ENCODE measurements at places on chromosomes 2 and 18.

DNA sequence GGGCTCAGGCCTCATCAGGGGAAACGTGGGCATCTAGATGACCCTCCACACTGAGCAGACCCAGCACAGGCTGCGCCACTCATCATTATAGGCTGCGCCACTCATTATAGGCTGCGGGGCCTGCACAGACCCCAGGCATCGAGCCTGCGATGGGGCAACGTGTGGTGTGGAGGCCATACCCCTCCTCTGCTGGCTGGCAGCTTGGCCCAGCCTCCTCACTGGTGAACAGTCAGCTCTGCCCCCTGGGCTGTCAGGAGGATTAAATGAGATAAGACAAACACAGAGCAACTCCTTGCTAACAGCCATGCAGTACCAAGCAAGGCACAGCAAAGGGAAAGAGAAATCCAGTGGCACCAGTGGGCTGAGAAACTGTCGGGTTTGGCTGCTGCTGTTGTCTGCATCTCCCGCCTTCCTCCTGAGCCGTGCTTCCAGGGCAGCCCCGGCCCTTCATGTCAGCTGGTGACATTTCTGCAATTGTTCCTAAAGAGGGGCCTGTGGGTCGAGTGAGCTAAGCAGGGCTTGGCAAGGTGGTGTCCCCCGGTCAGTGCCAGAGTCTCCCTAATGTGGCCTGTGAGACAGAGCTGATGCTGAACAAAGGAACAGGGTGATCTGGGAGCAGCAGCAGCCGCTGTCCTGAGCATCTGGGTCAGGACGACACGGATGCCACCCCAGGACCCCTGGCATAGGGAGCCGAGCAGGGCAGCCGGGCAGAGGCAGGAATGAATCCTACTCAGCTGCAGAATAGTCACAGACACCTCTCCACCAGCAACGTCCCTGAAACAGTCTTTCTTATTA is 48.7 kb downstream of the RRM2 start:
- peaks cover 21% of the 10 kb centered on the region for H3K4me1 ChIP-seq
- no peaks in the 10 kb centered on the region for H3K27me3 ChIP-seq
- no peak overlapping the region for H3K4me3 ChIP-seq
- DNase-seq: no peak
- H3K36me3 ChIP-seq: no peaks in the 10 kb centered on the region

- no peaks in the 10 kb centered on the region for H3K4me1 ChIP-seq
- H3K27ac ChIP-seq: no peak overlapping the region
- DNase-seq: no peak
- no peaks in the 10 kb centered on the region for H3K36me3 ChIP-seq
- H3K4me3 ChIP-seq: no peak overlapping the region
Observed at GRCh38 chr2:218033590-218034496, 31.0 kb upstream of the TNS1 start.

DNA sequence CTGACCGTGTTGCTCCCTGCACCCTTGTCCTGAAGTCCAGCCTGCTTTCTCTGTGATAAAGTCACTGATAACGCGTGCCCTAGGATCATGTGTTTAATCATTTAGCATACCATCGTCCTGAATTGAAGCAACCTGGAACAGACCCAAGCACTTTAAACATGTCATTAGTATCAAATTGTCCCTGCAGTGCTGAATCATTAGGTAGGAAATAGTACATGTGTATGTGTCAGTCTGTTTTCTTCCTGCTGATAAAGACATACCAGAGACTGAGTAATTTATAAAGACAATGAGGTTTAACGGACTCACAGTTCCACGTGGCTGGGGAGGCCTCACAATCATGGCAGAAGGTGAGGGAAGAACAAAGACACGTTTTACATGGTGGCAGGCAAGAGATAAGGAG is 2.8 kb downstream of the ASB18 start:
- peak; percentile 27 for DNase-seq
- no peaks in the 10 kb centered on the region for H3K36me3 ChIP-seq
- no peak overlapping the region for H3K4me3 ChIP-seq
- no peaks in the 10 kb centered on the region for H3K4me1 ChIP-seq

DNA sequence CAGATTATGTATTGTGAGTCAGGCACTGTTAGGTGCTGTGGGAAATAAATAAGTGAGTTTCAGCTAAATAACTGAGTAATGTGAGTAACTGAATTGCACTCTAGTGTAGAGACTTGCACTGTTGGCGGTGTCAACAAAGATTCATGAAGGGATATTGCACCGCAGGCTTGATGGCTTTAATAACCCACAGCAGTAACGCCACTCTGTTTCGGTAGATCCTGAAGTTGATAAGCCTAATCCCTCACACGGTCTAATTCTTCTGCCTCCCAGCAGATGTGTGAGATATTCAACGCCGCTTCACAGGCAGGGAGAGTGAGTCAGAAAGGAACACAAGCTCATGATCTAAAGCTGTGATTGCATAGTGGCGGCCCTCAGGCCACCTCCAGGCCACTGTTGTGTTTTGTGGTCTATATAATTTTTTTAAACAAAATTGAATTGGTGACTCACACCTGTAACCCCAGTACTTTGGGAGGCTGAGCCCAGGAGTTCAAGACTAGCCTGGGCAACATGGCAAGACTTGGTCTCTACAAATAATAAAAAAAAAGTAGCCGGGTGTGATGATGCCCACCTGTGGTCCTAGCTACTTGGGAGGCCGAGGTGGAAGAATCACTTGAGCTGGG is 94.3 kb downstream of the LIPG start:
- no peaks in the 10 kb centered on the region for H3K36me3 ChIP-seq
- DNase-seq: no peak
- H3K4me1 ChIP-seq: peaks cover 16% of the 10 kb centered on the region
- no peak overlapping the region for H3K27ac ChIP-seq

GRCh38 chr2:197296835-197297234 is 13.7 kb downstream of the ANKRD44 start:
- H3K27ac ChIP-seq: no peak overlapping the region
- no peaks in the 10 kb centered on the region for H3K4me1 ChIP-seq
- no peaks in the 10 kb centered on the region for H3K36me3 ChIP-seq

DNA sequence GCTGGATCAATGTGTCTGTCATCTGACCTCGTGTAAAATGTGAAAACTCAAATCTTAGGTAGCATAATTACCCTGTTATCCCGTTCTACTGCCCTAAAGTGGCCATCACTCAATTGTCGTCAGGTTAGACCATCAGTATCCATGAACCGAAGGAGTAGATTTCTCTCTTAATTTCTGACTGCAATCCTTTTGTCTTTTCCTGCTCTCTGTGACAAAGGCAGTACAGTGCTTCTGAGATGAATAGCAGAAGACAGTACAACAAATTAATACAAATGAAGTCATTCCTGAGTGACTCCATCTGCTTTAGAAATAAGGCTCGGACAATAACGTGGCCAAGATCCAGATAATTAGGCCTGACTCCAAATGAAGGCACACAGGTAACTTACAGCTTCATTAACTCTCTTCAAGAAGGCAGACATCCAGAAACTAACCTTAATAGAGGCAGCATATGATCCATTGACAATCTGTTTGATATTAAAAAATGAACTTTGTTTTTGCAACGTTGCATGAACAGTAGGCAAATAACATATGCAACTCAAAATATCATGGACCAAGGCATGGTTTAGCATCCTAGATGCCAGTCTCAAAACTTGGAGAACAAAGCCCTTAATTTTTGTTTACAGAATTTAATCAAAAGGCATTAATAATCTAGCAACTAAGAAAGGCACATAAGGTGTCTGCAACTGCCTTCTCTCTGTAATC is 96.7 kb upstream of the CDH20 start:
- no peak overlapping the region for H3K27ac ChIP-seq
- no peaks in the 10 kb centered on the region for H3K27me3 ChIP-seq
- H3K4me1 ChIP-seq: no peaks in the 10 kb centered on the region
- no peak overlapping the region for H3K4me3 ChIP-seq
- no peaks in the 10 kb centered on the region for H3K36me3 ChIP-seq

DNA sequence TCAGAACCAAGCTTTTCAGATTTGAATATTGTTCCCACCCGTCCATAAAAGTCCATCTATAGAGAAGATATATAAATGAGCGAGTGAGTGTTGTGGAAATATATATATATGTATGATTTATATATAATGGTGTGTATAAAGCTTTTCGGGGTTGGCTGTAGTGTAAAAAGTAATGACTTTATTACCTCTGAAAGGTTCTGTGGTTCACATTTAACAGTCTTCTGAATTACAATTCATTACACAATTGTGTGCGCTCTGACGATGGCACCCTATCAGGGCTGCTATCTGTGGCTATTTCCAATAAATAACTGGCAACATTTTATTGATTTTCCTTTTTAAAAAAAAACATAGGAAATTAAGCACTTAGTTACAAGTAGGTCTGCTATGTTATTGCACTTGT is 2.7 kb upstream of the BCL11A start:
- peaks cover 60% of the 10 kb centered on the region for H3K27me3 ChIP-seq
- no peak overlapping the region for H3K4me3 ChIP-seq
- no peaks in the 10 kb centered on the region for H3K36me3 ChIP-seq
- no peak for DNase-seq
- peaks cover 15% of the 10 kb centered on the region for H3K4me1 ChIP-seq

DNA sequence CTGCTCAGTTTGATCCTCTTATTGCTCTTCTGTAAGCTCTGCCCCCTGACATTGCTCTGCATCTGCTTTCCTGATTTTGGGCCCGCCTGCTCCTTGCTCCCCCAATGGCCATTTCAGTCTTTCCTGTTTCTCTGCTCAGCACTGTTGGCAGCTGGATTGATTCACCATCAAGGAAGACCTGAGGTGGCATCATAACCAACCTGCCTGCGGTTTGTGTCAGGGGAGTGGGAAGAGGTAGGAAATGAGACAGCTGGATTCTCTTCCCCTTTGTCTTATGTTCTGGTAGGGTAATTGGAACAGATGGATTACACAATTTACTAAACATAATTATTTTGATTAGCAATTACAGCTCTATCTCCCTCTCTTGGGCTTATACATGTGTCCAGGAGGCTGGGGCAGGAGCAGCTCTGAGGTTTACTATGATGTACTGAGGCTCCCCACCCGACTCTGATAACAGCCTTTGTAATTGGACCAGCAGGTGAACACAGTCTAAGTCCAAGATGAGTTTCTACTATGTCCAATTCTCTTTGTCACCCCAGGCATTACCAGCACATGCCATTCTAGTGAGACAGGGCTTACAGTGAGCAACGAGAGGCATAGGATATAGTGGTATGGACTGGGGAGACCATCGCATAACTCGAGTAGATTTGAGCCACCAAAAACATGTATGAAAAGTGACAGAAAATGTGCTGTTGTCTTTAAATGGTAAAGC is 151.8 kb upstream of the MMADHC start:
- no peak for DNase-seq
- H3K4me3 ChIP-seq: no peak overlapping the region
- H3K4me1 ChIP-seq: peaks cover 32% of the 10 kb centered on the region

- no peaks in the 10 kb centered on the region for H3K36me3 ChIP-seq
- no peaks in the 10 kb centered on the region for H3K27me3 ChIP-seq
- no peak overlapping the region for H3K27ac ChIP-seq
- peaks cover 14% of the 10 kb centered on the region for H3K4me1 ChIP-seq
Observed at GRCh38 chr2:238286551-238286950, 1.9 kb downstream of the PER2 start.

GRCh38 chr2:170217778-170218251 is 39.9 kb downstream of the MYO3B start:
- H3K4me3 ChIP-seq: no peak overlapping the region
- H3K36me3 ChIP-seq: no peaks in the 10 kb centered on the region
- H3K4me1 ChIP-seq: peaks cover 13% of the 10 kb centered on the region
- no peak for DNase-seq
- no peaks in the 10 kb centered on the region for H3K27me3 ChIP-seq

- H3K27me3 ChIP-seq: peaks cover 52% of the 10 kb centered on the region
- DNase-seq: no peak
- H3K27ac ChIP-seq: no peak overlapping the region
- peaks cover 18% of the 10 kb centered on the region for H3K4me1 ChIP-seq
Observed at GRCh38 chr2:66577321-66578053, 142.6 kb downstream of the MEIS1 start.

DNA sequence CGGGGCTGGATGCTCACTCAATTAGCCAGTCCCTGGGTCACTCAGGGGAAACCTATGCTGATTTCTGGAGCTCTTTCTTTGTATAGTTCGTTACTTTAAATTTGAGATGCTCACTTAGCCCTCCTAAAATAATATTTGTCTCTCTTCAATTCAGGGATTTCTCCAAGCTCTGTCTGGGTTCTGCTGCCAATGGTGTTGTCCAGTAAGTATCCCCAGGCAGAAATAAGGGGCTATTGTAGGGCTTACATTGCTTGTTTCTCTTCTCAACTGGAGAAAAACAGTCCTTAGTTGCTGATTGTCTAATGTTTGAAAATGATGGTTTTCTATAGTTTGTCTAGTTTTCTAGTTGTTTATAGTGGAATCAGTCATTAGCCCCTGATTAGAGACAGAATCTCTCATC is 5.0 kb downstream of the RAB6C start:
- no peaks in the 10 kb centered on the region for H3K4me1 ChIP-seq
- no peak overlapping the region for H3K4me3 ChIP-seq
- H3K36me3 ChIP-seq: no peaks in the 10 kb centered on the region
- peaks cover 2% of the 10 kb centered on the region for H3K27me3 ChIP-seq

DNA sequence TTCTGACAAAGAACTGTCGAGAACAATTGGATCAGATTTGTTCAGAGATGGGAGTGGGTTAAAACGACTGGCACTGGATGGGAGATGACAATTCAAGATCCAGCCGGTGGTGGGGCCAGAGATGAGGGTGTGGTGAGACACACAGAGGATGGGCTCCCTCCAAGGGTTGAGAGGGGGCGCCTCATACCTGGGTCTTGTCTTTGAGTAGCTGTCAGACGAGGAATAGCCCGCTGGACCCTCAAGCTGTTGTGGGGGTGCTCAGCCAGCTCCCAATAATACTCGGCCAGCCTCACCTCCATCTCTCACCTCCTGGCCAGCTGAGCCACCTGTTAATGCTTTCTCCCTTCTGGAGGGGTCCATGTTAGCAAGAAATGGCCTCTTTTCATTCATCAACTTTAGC is 14.0 kb downstream of the INPP5D start:
- no peak overlapping the region for H3K27ac ChIP-seq
- peaks cover 18% of the 10 kb centered on the region for H3K4me1 ChIP-seq
- H3K27me3 ChIP-seq: no peaks in the 10 kb centered on the region
- H3K36me3 ChIP-seq: peaks cover 4% of the 10 kb centered on the region
- H3K4me3 ChIP-seq: no peak overlapping the region
- no peak for DNase-seq

GRCh38 chr2:147110317-147110716 is 734.5 kb upstream of the ACVR2A start:
- no peak for DNase-seq
- no peaks in the 10 kb centered on the region for H3K4me1 ChIP-seq
- H3K27ac ChIP-seq: no peak overlapping the region
- no peak overlapping the region for H3K4me3 ChIP-seq

- no peaks in the 10 kb centered on the region for H3K36me3 ChIP-seq
- no peak overlapping the region for H3K4me3 ChIP-seq
- no peak for DNase-seq
- no peak overlapping the region for H3K27ac ChIP-seq
- peaks cover 12% of the 10 kb centered on the region for H3K27me3 ChIP-seq
Observed at GRCh38 chr2:26621469-26622199, 19.5 kb downstream of the CIB4 start.

GRCh38 chr2:238726670-238727584 is 121.0 kb upstream of the TWIST2 start:
- no peak overlapping the region for H3K27ac ChIP-seq
- no peak for DNase-seq
- no peaks in the 10 kb centered on the region for H3K4me1 ChIP-seq
- H3K27me3 ChIP-seq: no peaks in the 10 kb centered on the region

All from endothelial cell of umbilical vein (primary cell).